Hematopoietic multipotent progenitor cell treated with erythropoietin and hydrocortisone succinate and interleukin-3 and kit ligand, for 4 days (in vitro differentiated cells): ENCODE measurements at places on chromosomes 6 and 20.

GRCh38 chr6:164982389-164982788 is 327.0 kb downstream of the C6orf118 start:
- no peak for DNase-seq

DNA sequence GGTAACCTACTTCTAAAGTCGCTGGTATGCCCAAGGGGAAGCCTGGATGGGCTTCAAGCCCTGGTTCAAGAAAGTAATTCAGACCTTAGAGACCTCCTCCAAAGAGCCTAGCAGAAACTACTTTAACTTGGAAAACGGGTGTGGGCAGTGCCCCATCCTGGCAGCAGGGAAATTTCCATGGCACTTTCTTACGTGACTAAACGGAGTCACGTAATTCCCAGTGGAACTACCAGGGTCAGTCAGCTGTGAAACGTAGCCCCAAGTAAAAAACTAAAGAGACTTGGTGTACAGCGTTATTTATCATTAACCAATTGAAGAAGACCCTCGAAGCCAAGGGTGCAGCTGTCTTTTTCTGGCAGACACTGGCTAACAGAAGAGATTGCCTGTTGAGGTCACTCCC is 114.0 kb downstream of the RCAN2 start:
- no peak for DNase-seq

DNA sequence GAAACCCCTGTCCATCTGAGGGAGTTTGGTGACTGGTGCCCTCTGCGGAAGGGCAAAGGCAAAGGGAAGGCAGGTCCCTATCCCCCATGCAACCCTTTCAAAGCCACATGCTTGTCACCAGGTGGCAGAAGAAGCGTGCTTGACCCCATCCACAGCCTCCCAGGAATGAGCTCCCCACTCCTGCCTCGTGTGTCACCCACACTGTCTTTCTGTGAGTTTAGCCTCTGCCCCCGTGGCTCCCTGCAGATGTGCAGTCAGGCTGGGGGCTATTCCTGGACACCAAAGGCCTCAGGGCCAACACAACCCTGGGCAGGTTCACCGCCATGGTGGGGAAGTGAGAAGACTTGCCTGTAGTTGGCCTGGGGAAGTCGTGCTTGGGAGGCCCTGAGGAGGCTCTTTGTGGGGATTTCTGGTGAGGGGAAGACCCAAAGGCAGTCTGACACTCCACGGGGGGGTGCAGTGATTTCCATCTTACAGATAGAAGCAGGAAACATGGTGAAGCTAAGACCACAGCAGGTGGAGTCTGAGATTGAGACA is 16.6 kb upstream of the PCMTD2 start:
- no peak for DNase-seq

DNA sequence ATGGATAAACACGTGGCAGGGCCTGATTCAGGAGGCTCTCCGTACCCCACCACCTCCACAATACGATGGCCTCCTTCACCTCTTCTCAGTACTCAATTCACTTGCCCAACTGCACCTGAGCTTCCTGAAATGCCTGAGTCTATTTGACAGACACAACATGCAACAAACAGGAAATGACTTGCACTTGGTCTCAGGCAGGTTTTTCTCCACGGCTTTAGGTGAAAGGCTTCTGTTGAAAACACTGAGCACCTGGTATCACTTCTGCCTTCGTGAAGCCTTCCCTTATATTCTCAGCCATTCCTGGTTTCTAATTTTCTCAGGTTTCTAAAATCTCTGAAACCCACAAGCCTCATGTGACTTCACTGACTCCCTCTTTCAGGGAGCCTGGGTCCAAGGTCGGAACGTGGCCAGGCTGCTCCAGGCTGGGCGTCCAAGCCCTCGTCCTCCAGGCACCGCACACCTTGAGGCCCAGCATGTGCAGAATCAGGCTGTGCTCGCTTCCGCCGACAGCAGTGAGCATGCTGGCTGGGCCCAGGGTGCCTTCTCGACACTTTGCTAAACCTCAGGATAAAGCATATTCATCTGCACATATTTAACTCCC is 34.7 kb downstream of the TAF4 start:
- DNase-seq = peak; percentile 40

DNA sequence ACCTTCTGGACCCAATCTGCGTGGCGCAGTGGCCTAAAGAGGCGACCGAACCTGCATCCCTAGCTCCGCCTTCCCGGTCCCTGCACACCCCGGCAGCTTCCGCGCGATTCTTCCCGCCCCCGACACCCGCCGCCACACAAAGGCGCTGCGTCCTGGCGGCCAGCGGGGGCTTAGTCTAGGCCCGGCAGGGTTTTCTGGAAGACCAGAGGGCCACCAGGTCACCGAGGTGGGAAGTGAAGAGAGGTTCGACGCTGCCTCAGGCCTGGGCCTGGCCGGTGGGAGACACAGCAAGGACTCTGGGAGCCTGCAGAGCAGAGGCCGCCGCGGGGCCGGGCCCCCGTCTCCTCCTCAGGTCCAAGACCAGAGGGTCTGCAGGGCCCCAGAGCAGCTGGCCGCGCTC is 154.9 kb downstream of the OR2B2 start:
- DNase-seq = peak; percentile 79

- DNase-seq = no peak
Measured at GRCh38 chr6:154243793-154244750, 112.5 kb downstream of the IPCEF1 start.

DNA sequence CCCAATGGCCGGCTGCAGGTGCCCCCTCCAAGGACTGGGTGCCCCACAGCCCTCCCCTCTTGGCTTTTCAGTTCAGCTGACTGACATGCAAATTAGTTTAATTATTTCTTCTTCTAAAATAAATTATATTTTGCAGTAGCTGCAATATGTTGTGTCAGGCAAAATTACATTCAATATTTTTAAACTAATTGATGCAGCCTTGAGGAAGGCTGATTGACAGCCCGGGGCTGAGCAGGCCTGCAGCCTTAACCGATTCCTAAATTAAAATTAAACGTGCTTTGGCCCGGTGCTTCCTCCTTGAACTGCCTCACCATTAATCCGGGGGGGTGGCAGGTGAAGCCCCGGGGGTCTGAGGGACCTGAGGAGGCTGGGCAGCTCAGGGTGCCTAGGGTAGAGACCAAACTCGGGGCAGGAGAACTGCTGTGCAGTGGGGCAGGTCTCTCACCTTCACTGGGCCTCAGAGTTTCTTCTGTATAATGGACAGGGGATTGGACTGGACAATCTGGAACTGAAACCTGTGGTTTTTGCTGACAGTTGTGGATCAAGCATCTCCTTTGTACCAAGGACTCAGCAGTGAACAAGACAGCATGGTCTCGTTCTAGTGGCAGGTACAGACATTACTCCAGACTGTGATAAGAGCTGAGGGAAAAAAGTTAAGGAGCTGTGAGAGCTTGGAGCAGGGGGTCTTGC is 72.5 kb downstream of the CD40 start:
- no peak for DNase-seq

- peak; percentile 63 for DNase-seq
Measured at GRCh38 chr6:20708367-20709124, 174.3 kb downstream of the CDKAL1 start.

- DNase-seq = no peak
Measured at GRCh38 chr6:134523051-134523450, 205.1 kb upstream of the SGK1 start.

DNA sequence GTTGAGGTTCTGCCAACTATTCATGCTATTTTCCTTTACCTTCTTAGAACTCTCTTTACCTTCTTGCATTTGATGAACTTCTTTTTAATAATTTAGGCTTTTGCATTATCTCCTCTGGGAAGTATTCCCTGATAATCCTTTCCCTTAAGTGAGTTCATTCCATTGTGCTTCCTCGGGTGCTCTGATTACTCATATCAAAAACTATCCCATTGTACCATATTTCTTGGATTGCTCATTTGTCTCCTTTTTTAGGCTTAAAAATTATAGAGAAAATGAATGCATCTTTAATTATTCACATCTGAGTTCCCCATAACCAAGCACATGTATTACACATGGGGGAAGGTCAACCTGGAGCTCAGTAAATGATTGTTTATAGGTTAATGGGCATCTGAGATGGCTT is 2.5 kb downstream of the CALHM4 start:
- DNase-seq = no peak

DNA sequence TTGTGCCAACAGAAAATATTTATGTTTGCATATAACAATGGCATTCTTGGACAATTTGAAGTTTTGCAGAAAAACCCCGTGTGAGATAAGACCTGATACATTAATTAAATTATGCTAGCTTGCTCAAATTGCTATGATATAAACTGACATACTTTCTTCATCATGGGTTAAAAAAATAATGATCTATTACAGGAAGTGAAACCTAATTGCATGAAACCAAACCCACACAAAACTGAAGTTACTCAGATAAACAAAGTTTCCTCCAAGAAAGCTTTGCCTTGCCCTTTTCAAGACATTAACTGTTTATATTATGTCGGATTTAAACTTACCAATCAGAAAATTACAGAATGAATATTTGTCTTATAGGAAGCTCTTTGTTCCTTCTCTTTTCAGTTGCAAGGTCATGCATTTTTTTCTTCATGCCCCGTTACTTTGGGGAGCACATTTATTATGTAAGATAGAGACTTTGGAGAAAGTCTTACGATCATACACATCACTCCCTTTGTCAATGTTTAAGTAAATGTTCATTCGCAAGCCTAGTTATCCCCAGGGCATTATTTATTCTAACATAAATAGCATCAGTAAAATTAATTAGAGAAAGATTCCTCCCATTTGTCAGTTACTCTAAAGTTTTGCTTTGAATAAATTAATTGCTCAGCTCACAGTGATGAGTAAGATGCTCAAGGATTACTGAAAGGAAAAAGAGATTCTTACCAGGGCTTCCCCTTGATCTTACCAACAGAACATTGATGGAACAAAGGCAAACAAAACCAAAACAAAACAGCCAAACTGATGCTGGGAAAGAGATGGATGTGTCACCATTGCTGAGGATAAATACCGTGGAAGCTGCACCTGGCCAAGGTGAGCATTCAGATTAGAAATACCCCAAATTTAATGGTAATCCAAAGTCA is 14.8 kb upstream of the TMEM244 start:
- no peak for DNase-seq

DNA sequence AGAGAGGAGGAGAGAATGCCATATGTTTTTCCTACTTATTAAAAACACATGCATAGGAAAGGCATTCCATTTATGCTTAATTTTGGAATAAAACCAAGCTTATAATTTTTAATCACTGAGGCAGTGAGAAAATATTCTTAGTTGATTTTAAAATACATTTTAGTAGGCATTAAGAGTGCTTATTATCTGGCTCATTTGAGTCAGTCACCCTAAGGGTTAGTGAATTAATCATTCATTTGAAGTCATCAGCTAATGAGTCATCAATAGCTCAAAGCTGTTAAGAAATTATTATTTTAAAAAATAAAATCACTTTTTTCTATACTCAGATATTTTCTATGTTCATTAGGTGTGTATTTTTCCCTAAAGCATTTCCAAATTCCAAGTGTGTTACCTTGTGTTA is 81.6 kb downstream of the TMEM200A start:
- no peak for DNase-seq

GRCh38 chr6:144581812-144582537 is 296.8 kb downstream of the UTRN start:
- DNase-seq = peak; percentile 65

- DNase-seq = peak; percentile 56
Measured at GRCh38 chr6:155883741-155884140, 428.1 kb upstream of the NOX3 start.

GRCh38 chr20:1005452-1006027 is 3.4 kb upstream of the RSPO4 start:
- peak; percentile 61 for DNase-seq

DNA sequence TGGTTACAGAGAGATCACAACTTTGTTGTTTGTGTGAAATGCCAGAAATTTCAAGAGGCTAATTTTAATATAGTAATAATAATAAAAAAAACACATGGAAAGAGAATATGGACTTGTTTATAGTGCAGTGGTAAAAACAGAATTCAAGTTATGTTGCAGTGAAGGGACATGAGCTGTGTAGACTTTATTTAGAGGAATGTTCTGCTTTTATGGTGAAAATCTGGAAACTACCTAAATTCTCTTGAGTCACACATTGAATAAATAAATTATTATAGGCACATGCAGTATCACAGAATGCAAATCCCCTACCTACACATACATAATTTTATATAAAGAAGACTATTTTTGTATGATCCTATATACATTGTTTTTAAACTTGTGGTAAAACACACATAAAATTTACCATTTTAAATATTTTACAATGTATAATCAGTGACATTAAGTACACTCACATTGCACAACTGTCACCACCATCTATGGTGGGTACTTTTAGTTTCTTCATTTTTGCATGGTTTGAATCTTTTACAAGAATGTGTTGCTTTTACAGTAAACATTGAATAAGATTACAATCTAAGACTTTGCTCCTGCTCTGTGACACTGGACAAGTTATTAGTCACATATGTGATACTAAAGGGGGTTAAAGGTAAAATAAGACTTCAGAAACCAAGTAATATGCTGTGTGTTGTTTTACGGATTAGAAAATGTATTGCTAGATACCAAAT is 107.4 kb downstream of the B3GAT2 start:
- no peak for DNase-seq

GRCh38 chr20:36364506-36364905 is 58.4 kb downstream of the DLGAP4 start:
- DNase-seq = no peak

- DNase-seq = no peak
Measured at GRCh38 chr6:160378882-160379281, 30.7 kb downstream of the SLC22A3 start.

- DNase-seq = peak; percentile 38
Measured at GRCh38 chr6:6284221-6284966, 36.1 kb downstream of the F13A1 start.

DNA sequence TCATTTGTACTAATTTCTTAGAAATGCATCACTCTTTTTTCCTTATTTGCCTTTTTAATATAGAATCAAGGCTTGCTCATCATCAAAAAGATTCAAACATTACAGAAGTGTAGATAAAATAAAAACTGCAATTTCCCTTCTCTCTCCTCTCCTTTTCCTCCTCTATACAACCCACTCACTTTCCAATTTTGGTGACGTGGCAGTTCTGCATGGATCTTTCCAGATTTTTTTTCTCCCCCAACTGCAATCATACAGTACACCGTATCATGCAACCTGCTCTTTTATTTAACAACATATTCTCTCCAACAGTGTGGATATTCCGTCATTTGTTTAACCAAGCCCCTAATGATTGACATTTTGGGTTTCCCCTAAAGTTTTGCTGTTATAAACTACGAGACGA is 140.5 kb downstream of the BFSP1 start:
- no peak for DNase-seq

DNA sequence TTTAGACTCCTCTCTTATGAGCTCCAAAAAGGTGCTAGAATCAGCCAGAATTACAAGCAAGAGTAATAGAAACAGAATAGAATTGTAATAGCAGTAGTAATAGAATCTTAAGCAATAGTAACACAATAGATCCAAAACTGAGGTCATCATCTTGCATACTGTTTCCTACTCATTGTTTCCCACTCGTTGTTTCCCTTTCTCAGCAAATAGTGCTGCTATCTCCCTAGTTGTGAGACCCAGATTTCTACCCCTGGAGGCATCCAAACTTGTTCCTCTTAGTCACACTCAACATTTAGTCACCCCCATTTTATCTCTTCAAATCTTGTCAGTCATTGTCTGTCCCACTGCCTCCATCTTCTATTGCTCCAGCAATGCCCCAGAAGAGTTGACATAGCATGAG is 356.9 kb upstream of the MARCKS start:
- no peak for DNase-seq
